ENCODE measurements at places on chromosomes 6 and 20.

DNA sequence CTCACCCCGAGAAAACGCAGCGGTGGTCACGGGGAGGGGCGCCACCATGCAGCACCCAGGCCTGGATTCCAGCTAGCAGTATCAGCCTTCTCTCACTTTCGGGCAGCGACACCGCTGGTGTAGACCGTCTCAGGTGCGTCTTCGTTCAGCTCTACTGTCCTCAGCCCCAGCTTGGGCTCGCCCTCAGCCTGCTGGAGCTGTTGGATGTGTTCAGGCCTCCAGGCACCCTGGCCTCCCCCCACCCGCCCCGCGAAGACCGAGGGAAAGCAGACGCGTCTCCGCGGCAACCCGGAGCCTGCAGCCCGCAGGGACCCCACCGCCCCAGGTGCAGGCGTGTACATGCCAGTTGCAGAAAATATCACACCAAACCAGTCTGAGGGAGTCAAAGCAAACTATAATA is 60.8 kb upstream of the CARMIL1 start:
- DNase-seq = no peak

DNA sequence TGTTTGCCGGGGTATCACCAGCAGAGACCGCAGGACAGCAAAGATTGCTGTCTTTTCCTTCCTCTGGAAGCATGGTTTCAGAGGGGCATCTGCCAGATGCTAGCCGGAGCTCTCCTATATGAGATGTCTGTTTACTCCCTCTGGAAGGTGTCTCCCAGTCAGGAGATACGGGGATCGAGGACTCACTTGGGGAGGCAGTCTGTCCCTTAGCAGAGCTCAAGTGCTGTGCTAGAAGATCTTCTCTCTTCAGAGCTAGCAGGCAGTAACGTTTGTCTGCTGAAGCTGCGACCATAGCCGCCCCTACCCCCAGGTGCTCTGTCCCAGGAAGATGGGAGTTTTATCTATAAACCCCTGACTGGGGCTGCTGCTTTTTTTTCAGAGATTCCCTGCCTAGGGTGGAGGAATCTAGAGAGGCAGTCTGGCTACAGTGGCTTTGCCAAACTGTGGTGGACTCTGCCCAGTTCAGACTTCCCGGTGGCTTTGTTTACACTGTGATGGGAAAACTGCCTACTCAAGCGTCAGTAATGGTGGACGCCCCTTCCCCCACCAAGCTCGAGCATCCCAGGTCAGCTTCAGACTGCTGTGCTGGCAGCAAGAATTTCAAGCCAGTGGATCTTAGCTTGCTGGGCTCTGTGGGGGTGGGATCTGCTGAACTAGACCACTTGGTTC is 133.0 kb upstream of the FLRT3 start:
- DNase-seq = no peak

- DNase-seq = no peak
These were observed 232.8 kb downstream of the DOK5 start for GRCh38 chr20:54708229-54708628.

- DNase-seq = no peak
These were observed 20.0 kb upstream of the SNTA1 start for GRCh38 chr20:33463332-33464101.

GRCh38 chr6:123515715-123516114 is 121.0 kb downstream of the TRDN start:
- DNase-seq = no peak

DNA sequence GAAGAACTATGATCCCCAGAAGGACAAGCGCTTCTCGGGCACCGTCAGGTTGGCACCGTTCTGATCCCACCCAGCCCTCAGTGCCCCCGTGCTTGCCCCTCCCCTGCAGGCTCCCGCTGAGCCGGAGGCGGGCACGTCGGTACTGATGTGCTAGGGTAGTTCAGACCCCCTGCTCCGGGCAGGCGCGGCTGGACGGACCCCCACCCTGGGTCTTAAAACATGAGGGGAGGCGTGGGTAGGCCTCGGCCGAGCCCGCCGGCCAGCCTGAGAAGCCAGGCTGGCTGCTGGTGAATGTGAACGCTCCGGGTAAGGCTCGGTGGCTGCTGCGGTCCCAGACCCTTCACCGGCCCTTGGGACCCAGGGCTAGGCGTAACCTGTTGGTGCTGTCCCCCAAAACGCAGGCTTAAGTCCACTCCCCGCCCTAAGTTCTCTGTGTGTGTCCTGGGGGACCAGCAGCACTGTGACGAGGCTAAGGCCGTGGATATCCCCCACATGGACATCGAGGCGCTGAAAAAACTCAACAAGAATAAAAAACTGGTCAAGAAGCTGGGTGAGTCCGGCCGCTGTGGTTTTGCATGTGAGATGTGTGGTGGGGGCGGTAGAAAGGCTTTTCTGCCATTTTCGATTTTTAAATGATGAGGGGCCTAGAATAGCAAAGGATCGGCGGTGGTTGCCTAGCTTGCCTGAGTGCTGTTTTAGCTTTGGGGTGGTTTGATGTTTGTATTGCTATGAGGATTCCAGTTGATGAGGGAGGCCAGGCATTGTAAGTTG is 964 bp downstream of the RPL10A start:
- DNase-seq = no peak

Data from osteocyte (in vitro differentiated cells).